IMR-90 (cell line): ENCODE measurements at places on chromosomes 7 and 10. TPM values are rescaled to one million over a fixed set of nuclear protein-coding genes. Genes with fewer than 3 reads are reported as not detected.

DNA sequence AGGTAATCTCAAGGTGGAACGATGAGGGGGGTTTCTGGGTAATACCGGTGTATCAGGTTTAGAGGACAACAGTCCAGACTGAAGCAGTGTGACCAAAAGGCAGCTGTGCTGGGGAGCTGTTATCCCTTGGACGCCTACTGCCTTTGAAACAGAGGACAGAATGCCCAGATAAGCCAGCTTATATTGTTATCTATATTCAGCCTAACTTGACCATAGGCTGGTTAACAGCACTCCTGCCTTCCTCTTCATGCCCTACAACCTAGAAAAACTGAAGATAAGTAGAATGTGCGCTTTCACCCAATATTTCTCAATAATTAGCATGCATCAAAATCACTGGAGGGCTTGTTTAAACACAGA lies 44.9 kb downstream of the IL6 start:
- DNase-seq, result no peak

DNA sequence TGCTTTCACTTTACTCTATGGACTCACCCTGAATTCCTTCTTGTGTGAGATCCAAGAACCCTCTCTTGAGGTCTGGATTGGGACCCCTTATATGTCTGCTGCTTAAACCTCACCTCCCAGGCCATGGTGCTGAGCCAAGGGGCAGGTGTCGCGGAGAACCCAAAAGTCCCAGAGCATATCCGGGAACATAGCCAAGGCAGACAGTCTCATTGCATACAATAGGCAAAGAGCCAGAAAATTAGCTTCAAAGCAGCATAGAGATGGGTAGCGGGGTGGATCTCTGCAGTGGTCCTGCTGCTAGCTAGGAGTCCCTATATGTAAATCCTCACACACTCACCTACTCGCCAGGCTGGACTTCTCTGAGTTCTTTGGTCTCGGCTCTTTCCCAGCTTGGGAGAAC lies 5.5 kb downstream of the CCL24 start:
- no peak for DNase-seq

- no peak for DNase-seq
These were observed 121.5 kb upstream of the ZMIZ1 start for GRCh38 chr10:78947226-78947625.

- no peak for DNase-seq
These were observed 269.3 kb downstream of the PPP1R3A start for GRCh38 chr7:113649556-113649955.

DNA sequence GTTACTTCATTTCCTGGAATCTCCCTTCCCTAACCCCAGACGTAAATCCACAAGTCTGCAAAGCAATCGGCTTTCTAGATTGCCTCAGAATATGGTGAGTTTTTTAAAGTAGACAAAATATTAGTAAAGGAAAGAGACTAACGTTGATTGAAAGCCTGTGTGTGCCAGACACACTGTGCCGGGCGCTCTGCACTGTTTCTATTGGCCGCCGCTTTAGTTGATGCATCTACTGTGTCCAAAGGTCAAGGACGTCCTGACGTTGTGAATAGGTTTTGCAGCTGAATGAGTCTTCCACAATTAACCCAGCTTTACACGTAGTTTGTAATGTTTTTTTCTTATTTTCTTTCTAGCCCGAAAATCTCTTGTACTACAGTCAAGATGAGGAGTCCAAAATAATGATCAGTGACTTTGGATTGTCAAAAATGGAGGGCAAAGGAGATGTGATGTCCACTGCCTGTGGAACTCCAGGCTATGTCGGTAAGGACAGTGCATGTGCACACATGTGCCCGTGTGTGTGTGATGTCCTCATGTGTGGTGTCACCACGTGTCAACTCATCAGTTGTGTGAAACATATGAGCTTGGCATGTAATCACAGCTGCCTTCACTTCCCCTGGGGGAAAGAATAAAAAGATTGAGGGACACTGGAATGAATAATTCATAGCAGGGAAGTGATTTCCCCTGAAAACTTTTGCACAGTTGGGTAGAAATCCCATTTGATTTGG lies 232.0 kb downstream of the CCDC3 start:
- no peak for DNase-seq

The CALCR gene
- not detected in 2 replicates for polyA plus RNA-seq

The ACTR3C gene
- polyA plus RNA-seq, result not detected in 2 replicates

The FBXL13 gene
- polyA plus RNA-seq, result 0.07 and 0.24 TPM in 2 replicates

The DUS4L gene
- 3.3 and 4.2 TPM in 2 replicates for polyA plus RNA-seq
